ENCODE measurements at places on chromosomes 7 and 10.

DNA sequence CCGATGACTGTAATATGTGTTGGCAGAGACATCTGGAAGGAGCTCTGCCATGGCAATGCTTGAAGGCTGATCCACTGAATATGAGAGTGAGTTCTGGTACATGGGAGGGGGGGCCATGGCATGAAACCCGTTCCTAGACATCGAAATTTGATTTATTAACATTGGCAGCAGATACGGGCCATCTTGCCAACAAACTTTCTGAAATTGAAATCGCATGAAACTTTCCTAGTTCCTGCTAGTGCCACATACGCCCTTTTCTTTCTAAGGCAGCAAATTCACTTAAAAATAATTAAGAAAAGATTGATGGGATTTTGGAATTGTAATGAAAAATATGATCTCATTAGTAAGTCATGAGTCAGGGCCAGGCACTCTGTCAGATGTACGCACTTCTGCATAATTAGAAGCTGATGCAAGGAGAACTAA is 91.8 kb upstream of the KMT2C start:
- DNase-seq = no peak

GRCh38 chr10:132174237-132174636 is 12.5 kb upstream of the DPYSL4 start:
- DNase-seq = no peak

DNA sequence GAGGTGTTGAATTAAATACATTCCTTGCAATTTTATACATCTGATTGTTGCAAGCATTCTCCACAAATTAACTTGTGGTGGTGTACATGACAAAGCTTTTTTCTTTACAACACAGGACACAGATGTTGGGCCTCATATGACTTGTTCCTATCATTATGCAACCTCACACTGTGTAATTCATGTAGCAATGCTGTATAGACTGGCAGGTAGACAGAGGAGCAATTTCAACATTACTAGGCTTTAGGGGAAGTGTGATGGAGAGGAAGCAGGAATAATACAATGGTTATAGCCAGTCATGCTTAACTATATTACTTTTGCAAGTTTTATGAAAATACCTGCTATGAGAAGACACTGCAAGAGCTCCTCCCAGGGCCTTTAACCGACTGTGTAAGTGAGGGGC is 832.1 kb downstream of the CNTNAP2 start:
- DNase-seq = no peak

DNA sequence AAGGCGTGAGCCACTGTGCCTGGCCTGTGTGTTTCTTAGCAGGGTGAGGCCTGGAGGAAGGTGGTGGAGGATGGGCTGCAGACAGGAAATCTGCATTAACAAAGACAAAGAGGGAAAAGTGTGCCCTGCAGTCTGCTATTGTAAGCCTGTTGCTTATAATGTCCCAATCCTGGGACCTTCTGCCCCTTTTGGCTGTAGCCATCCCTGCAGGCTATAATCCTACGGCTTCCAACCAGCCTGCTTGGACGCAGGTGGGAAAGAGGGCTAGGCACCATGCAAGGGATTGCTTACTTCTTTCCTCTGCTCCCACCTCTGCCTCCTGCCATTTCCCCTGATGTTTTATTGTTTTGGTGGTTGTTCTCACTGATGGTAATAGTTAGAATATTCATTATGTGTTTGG is 434.3 kb downstream of the PLXNA4 start:
- no peak for DNase-seq

GRCh38 chr7:120793213-120793936 is 64.6 kb downstream of the TSPAN12 start:
- no peak for DNase-seq

- peak; percentile 14 for DNase-seq
Observed at GRCh38 chr10:122267849-122268737, 3.0 kb upstream of the BTBD16 start.

- DNase-seq = no peak
Observed at GRCh38 chr7:3691478-3692158, 390.6 kb downstream of the SDK1 start.

DNA sequence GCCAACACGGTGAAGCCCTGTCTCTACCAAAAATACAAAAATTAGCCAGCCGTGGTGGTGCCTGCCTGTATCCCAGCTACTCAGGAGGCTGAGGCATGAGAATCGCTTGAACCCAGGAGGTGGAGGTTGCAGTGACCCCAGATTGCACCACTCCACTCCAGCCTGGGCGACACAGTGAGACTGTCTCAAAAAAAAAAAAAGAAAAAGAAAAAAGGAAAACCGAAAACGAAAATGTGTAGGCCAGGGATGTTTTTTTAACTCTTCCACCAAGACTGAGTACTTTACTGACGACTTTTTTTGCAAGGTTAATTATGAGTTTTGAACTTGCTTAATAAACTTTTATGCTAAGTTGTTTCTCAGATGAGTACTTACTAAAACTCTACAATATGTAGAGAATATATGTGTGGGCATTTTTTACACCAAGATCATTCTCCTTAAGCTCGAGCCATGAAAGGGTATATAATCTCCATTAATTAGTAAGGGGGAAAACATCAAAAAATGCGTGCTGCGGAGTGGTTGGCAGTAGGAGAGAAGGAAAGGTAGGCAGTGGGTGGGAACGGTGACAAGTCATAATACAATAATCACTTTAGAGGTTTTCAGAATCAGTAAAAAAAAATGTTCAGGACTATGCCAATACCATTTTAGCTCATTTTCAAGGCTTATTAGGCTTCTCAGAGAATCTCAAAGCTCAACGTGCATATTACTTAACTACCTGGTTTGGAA is 8.6 kb upstream of the ADRB1 start:
- DNase-seq = no peak

DNA sequence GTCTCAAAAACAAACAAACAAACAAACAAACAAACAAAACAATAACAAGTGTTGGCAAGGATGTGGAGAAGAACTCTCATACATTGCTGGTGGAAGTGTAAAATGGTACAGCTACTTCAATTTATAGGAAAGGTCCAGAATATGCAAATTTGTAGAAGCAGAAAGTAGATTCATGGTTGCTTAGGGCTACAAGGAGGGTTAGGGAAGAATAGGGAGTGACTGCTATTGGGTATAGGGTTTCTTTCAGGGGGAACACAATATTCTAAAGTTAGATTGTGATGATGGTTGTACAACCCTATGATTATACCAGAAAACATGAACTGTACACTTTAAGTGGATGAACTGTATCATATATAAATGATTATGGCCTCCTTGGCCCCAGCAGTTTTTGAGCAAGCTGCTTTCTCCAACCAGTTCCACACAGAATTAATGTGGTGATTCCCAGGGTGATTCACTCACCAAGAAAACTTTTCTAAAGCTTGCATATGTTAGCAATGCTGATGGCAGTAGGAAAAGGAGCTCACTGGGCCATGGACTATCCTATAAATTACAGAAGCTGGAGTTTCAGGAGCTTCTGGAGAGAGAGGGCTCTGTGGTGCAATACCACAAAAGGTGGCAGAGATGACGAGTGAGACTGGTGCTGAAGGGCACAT is 52.8 kb upstream of the KCNIP2 start:
- DNase-seq = no peak

GRCh38 chr7:153193144-153193595 is 433.6 kb downstream of the ACTR3B start:
- no peak for DNase-seq

GRCh38 chr7:36507475-36508440 is 118.1 kb downstream of the ANLN start:
- DNase-seq = no peak

DNA sequence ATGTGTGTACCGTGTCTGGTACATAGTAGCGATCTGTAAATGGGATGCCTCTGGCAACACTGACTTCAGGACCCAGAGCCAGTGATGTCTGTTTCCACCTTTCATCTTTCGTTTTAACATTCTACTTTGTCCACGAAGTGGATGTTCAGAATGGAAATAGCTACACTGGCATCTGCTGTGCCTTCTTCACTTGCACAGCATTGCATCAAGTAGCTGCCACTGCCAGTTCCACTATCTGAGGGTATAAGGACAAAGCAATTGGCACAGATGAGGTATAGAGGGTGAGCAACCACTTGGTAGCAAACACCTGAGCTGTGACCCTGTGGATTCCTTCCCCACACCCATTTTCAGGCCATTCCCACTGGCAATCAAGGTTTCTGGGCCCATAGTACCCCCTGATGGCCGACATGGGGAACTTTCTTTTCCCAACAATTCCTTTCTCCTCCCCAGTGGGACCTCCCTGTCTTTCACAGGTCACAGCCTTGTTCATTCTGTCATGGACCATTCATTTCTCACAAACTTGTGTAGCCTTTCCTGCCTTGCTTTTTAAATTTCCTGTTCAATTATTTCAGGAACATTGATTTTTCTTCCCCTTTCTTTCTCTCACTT is 4.0 kb downstream of the ITGA8 start:
- no peak for DNase-seq

DNA sequence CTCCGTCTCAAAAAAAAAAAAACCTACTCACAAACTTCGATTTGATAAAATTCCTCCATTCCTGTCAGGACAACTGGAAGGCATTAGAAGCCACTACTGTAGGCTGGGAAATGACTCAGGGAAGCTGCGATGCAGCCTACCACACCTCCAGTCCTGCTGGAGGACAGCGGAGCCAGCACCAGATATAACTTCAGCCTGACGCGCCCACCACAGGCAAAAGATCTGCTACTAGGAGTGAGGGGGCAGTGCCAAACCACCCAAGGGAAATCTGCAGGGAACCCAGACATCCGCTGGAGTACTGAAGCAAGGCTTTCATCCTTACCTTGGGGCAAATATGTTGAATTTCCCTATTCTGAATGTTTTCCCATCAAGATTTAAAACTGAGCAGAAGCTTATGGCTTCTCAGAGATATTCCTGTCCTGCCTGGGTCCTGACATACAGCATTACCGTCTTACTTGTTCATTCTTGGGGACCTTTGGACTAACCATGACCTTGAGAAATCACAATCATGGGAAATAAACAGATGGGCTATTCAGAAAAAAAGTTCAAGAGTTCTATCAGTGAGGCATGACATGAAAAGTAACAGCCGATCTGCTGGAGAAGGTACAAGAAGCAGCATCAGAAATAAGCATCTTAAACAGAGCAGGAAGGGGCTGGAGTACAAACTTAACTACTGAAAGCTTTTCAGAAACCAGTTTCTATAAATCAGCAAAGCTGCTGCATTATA is 20.4 kb downstream of the BCCIP start:
- no peak for DNase-seq

GRCh38 chr7:157625973-157626742 is 289.4 kb downstream of the DNAJB6 start:
- no peak for DNase-seq

- no peak for DNase-seq
Observed at GRCh38 chr7:55536619-55537457, 35.5 kb downstream of the VOPP1 start.

DNA sequence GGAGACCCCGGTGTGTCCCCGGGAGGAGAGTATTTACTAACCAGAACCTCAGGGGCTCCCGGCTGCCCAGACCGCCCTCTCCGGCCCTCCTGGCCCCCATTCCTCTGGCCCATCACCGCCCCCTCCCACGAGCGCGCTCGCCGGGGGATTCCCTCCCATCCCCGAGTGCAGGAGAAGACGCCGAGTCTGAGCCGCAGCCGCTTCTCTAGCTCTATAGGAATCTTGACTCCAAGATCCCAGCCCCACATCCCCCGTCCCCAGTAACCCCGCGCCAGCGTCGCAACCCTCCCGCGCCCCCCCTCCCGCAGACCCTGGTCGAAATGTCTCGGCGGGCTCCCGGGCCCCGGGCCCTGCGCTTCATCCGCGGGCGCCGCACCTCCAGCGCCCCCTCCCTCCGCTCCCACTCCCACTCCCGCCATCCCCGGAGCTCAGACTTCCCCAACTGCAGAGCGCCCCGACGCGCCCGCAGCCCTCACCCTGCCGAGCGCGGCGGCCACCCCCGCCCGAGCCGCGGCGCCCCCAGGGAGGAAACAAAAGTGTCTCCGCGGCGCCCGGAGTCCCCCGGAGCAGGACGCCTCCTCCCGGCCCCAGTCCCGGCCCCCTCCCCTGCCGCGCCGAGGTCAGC is 541 bp downstream of the ELMO1 start:
- DNase-seq = no peak

DNA sequence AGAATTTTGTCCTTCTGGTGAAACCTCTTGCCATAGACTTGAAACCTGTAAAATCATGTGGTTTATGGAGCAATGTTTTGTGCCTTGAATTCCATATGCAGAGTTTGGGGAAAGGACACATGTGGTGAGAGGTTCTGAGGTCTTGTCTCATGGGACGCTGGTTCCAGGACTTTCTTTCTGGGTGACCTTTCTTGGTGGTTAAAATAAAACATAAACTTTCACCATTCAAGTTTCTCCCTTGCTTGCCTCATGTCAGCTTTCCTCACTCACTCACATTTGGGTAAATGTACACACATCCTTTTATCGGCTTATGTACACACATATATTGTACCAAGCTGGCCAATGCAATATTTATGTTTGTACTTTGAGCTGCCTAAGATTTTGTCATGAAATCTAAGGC is 144.9 kb upstream of the CELF2 start:
- no peak for DNase-seq

DNA sequence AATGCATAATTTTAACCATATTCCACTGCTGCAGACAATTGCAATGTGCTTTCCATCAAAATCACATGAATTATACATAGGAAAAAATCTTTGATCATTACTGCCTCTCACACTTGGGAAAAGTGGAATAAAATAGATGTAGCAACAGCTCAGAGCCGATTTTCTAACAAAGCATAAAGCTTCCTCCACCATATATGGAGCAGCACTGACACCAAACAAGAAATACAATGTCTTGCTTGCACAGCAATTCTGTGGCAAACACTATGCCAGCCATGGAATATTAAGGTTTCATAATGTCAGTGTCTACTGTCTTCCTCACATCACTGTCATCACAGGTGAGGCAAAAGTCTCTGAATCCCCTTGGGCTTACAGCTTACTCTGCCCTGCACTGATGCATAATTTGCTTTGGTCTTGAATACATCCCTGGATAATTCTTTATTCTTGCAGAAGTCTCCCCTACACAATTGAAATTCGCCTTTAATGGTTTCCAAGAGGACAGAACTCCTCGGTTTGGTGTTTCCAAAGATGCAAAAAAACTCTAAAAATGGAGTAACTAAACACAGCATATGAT is 198.5 kb downstream of the CACNA2D1 start:
- DNase-seq = no peak

GRCh38 chr7:92260248-92260781 is 14.5 kb downstream of the ANKIB1 start:
- DNase-seq = no peak

GRCh38 chr10:34702982-34703381 is 112.1 kb downstream of the PARD3 start:
- DNase-seq = no peak

GRCh38 chr10:113620511-113620910 is 43.3 kb downstream of the NRAP start:
- DNase-seq = no peak

DNA sequence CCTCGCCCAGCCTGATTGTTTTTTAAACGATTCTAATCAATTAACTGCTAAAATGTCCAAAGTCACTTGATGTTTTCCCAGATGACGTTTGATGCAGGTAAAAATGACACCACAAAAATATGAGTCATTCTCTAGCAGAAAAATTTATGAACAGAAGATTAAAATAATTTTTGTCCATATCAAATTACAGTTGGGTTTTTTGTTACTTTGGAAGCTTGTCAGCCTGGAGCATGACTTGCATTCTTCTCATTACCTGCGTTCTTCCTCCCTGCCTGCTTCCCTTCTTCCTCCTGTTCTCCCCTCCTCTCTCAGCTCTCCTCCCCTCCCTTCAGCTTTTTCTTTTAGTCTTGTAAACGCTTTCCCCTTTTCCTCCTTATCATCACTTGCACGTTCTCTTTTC is 18.7 kb downstream of the IL15RA start:
- no peak for DNase-seq

Data from stimulated activated CD8-positive, alpha-beta memory T cell treated with anti-CD3 and anti-CD28 coated beads, Interleukin-4, amount 100 ng/mL, for 1 hour (primary cell).